NCI-H1694 treated with DMSO at 0.1 percent for 48 hours (cell line): ENCODE measurements at places on chromosomes 7 and 10.

DNA sequence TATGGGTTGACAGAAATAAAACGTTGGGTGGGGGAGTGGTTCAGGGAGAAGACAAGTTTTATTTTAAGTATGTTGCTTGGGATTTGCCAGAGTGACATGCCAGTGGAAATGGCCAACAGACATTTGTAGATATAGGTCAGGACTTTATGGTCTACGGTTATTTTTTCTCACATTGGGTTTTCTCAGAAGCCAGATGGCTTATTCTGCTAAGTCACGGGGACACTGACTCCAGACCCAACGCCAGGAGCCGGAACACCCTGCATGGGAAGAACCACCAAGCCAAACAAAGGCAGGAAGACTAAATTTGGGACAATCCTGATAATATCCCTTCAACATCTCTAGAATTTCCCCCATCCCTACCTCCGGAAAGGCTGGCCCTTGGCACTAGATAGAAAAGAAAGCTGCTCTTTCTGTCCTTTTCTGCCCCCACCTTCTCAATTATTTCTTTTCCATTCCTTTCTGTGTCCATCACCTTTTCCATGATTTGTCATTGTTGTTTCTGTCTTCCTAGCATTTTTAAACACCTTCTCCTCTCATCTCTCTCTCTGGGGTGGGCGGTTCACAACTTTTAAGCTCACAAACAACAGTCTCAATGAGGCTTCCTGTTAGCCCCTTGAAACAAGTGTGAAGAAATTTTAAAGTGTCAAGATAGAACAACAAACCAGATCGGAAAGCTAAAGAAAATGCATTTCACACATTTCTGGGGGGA, 44.7 kb downstream of the TBXAS1 start:
- no peak for DNase-seq

DNA sequence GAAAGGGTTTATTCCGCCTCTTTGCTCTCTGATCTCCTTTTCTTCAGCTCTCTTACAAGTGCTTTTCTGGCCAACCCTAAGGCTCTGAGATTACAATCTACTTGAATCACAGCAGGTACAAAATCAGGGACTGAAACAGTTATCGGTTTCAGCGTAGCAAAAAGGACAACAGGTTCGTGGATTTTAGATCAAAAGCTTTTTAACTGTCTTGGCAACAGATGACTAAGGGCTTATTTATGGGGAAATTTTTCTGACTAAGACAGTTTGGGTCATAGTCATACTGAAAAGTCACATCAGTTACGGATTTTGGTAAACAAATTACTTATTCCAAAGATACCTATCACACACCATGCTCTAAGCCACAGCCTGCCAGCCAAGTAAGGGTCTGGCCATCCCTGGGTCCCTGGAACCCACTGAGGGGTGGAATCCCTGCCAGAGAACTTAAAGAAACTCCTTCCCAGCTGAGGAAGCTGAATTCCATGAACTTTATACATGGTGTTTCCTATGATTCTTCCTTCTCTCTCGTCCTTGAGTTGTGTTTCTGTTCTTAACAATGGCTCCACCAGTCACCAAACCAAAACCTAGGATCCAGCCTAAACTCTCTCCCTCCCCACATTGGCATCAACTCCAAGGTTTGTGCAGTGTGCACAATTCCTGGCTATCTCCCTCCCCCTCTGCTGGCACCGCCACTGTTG, 169.3 kb downstream of the FAM107B start:
- DNase-seq, result no peak

DNA sequence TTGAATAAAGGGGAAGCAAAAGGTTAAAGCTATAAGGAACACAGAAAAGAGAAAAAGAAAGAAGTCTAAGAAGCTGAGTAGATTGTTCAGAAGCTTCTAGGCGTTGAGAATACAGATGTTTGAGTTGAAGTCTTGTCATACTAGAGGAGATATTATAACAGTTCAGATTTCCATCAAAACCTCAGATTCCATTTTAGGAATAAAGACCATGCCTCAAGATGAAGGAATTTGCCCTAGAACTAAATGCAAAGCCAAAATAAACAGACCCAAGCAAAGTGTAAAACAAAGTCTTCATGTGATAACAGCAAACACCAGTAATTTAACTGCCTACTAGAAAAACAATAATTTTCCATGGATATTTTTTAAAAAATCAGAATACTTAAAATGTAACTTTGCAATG, 476.5 kb upstream of the POT1 start:
- DNase-seq, result no peak

- DNase-seq, result no peak
These were observed 367.3 kb downstream of the PHTF2 start for GRCh38 chr7:78165854-78166253.

DNA sequence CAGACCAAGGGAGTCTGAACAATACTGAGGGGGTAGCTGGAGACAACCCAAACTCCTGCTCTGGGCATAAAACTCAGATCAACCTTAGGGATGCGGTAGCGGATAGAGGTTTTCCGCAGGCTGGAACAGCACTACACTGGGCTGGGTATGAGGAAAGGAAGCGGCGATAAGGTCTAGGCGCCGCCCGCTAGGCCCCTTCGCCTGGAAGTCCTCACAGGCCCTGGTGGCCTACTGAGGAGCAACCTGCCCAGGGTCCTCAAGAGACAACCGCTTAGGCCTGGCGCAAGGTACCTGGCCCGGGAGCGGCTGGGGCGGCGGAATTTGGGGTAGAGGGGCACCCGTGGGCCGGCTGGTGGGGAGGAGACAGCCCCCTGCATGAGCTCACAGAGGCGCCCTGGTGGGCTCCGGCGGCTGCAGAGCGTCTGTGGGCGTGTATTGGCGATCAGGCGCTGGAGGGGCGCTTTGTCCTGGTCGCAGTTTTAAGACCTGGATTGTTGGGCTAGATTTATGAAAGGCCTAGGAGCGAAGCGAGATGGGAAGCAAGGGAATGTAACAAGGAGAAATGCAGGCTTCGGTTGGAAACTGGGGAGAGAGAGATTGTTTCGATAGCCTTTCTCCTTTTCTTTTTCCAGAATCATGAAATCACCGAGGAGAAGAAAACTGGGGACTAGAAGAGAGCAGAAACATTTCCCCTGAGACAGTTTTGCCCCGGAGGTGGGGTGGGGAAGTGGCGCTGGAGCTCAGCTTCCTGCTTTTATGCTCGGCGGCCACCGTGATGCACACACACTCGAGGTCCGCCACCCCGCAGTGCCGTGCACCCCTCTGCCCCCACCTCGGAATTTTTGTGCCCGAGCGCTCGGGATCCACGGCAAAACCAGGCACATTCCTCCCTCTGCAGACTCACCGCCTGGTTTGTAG, 2.4 kb upstream of the NKX2-3 start:
- DNase-seq, result no peak

DNA sequence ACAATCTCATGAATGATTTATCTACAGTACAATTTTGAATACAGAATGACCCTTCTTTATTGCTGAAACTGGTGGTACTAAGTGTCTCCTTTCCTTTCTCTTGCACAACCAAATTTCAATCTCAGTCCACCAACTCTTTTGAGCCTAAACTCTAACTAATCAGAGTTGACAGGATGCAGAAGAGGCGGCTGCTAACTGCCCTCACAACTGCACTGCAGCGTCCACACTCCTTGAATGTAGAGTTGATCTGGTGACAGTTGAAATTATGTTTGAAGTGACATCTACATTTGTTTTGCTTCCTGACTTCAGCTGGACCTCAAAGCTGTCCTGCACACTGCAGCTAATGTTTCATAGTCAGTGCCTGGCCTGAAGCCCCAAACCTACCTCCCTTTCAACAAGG, 139.6 kb downstream of the ZMYND11 start:
- no peak for DNase-seq

DNA sequence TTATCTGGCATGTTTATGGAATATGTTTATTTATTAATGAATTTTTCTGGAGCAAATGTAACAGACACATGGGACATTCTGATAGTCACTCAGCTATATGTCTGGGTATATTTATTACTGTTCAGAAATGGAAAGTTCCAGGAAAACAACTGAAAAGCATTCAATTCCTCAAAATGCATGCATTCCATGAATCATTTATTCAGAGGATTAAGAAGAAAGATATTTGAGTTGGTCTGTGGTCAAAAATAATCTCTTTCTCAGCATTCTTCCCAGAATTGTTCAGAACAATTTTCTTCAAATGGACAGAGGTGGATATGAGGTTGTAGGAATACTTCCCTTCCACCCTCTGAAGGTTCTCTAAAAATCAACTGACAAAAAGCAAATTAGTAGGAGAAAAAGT, 97.6 kb upstream of the ITGB1 start:
- DNase-seq, result no peak

GRCh38 chr10:917999-918398, 13.5 kb downstream of the LARP4B start:
- no peak for DNase-seq
